GM12878 (cell line): ENCODE measurements at places on chromosomes 7 and 10.

- no peak overlapping the region for H3K27ac ChIP-seq
- H3K36me3 ChIP-seq, result no peaks in the 10 kb centered on the region
- no peak overlapping the region for H3K4me3 ChIP-seq
- no peaks in the 10 kb centered on the region for H3K4me1 ChIP-seq
These were observed 29.6 kb downstream of the CCDC172 start for GRCh38 chr10:116353817-116354216.

DNA sequence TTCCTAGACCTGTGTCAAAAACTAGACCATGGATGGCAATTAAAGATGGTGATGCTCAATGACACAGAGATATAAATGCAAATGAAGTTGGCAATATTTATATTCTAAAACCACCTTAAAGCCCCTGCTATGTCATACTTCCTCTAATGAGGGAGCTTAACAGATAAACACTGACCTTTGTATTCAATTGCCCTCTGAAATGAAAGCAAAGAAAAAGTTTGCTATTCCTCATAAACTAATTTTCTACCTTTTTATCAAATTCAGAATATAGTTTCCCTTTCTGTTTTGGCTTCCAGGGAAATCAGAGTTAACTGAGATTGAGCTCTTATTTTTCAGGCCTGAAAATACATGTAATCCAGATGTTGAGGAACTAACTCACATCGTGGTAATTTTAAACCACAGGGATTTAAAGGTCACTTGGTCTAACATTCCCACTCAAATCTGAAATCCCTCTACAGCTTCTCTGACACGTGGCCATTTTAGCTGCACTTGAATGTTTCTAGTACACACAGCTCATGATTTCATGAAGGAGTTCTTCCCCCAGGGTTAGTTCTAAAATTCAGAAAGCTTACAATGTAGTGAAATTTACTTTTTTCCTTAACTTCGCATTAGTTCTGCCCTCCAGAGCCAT is 37.9 kb upstream of the ABCB5 start:
- H3K27me3 ChIP-seq, result peaks cover 2% of the 10 kb centered on the region; the same call in 1 of the 2 replicates
- no peak overlapping the region for H3K4me3 ChIP-seq
- no peak overlapping the region for H3K27ac ChIP-seq
- H3K36me3 ChIP-seq, result no peaks in the 10 kb centered on the region
- DNase-seq, result no peak

- no peaks in the 10 kb centered on the region for H3K27me3 ChIP-seq
- H3K36me3 ChIP-seq, result no peaks in the 10 kb centered on the region
- DNase-seq, result no peak
- no peak overlapping the region for H3K4me3 ChIP-seq
- H3K4me1 ChIP-seq, result no peaks in the 10 kb centered on the region
- no peak overlapping the region for H3K27ac ChIP-seq
These were observed 551.8 kb downstream of the SORCS3 start for GRCh38 chr10:105192861-105193260.

DNA sequence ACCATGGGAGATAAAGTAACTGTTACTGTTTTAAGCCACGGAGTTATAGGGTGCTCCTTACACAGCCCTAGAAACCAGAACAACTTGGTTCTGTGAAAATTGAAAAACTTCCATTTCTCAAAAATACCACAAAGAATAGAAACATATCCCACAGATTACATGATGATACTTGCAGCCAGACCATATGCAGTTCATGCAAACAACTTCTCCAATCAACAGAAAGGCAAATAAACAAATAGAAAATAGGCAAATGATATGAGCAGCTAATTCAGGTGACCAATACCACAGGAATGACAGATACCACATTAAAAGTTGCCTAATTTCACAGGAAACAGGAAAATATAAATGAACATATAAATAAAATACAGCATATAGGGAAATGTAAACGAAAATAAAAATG is 297.5 kb downstream of the HTR7 start:
- H3K4me3 ChIP-seq, result no peak overlapping the region
- DNase-seq, result no peak
- H3K4me1 ChIP-seq, result no peaks in the 10 kb centered on the region
- no peaks in the 10 kb centered on the region for H3K36me3 ChIP-seq
- H3K27me3 ChIP-seq, result no peaks in the 10 kb centered on the region

- H3K4me1 ChIP-seq, result no peaks in the 10 kb centered on the region
- no peaks in the 10 kb centered on the region for H3K27me3 ChIP-seq
- no peak overlapping the region for H3K4me3 ChIP-seq
- no peaks in the 10 kb centered on the region for H3K36me3 ChIP-seq
These were observed 33.2 kb downstream of the DKK1 start for GRCh38 chr10:52347327-52347667.

DNA sequence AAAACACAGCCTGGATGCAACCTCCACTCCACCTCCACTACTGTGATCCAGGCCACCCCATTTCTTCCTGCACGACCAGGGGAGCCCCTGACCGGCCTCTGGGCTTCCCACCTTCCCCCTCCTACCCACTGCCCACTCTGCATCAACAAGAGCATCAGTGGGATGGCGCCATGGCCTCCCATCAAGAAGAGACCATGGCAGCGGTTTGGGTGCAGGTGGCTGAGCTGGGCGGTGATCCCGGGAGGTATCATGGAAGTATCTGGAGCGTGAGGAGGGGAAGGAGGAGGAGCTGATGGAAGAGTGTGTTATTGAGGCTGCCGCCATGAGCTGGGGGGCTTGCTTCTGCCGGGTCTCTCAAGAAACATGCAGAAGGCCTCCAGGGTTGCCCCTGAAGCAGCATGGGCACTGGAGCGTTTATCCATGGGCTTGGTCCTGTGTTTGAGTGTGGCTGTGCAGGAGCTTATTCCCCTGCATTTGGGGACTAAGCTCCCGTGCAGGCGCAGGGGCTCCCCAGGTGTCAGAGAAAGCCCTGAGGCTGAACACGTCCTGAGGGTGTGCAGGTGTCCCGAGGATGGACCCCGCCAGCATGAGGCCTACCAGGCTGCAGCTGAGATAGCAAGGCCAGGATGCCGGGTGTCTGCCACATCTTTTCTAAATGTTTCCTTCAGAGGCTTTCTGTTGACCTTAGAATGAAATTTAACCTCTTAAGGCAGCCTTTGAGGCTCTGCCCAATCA is 99.2 kb upstream of the PCBD1 start:
- no peaks in the 10 kb centered on the region for H3K27me3 ChIP-seq
- H3K36me3 ChIP-seq, result no peaks in the 10 kb centered on the region
- no peak overlapping the region for H3K27ac ChIP-seq
- no peak overlapping the region for H3K4me3 ChIP-seq
- DNase-seq, result no peak

DNA sequence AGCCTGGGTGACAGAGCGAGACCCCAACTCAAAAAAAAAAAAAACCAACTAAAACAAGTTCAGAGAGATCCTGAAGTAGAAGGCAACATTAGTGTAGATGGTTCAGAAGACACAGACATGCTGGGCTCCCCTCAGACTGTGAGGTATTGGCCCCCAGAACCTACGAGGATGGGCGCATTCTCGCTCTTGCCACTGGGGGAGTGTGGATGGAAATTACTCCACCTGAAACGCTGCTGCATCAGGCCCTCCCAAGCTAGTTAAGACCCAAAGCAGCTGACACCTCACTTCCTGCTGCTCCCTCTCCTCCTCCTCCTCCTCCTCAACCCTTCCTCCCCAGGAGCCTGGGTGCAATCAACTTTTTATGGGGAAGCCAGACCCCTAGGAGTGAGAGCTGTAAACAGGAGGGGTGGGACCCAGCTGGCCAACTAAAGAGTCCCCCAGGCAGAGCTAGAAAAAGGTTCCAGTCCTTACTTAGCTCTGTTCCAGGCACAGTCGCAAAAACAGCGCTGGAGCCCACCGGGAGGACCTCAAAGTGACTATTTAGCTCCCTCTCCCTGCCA is 7.4 kb downstream of the SH3PXD2A start:
- no peak for DNase-seq
- no peak overlapping the region for H3K27ac ChIP-seq
- H3K4me3 ChIP-seq, result no peak overlapping the region

- H3K4me1 ChIP-seq, result peaks cover 14% of the 10 kb centered on the region
- no peak overlapping the region for H3K27ac ChIP-seq
- no peak for DNase-seq
- no peaks in the 10 kb centered on the region for H3K27me3 ChIP-seq
These were observed 57.1 kb downstream of the ZNF467 start for GRCh38 chr7:149716007-149716931.

- H3K27me3 ChIP-seq, result no peaks in the 10 kb centered on the region
- H3K4me3 ChIP-seq, result no peak overlapping the region
- no peaks in the 10 kb centered on the region for H3K36me3 ChIP-seq
- peaks cover 27% of the 10 kb centered on the region for H3K4me1 ChIP-seq
- H3K27ac ChIP-seq, result no peak overlapping the region
These were observed 103.4 kb upstream of the ANLN start for GRCh38 chr7:36286226-36286625.

- no peak overlapping the region for H3K27ac ChIP-seq
- peaks cover 2% of the 10 kb centered on the region; the same call in 1 of the 2 replicates for H3K36me3 ChIP-seq
- H3K4me1 ChIP-seq, result no peaks in the 10 kb centered on the region
- no peak overlapping the region for H3K4me3 ChIP-seq
- no peak for DNase-seq
These were observed 171.9 kb downstream of the TPST1 start for GRCh38 chr7:66377045-66377444.

- H3K36me3 ChIP-seq, result no peaks in the 10 kb centered on the region
- H3K4me3 ChIP-seq, result no peak overlapping the region
These were observed 557.8 kb downstream of the AUTS2 start for GRCh38 chr7:70156057-70156456.

GRCh38 chr10:22341926-22342196 is 3.4 kb upstream of the SPAG6 start:
- no peaks in the 10 kb centered on the region for H3K36me3 ChIP-seq
- H3K4me3 ChIP-seq, result no peak overlapping the region
- H3K4me1 ChIP-seq, result peaks cover 16% of the 10 kb centered on the region
- H3K27ac ChIP-seq, result no peak overlapping the region
- DNase-seq, result no peak
- H3K27me3 ChIP-seq, result peaks cover 33% of the 10 kb centered on the region

DNA sequence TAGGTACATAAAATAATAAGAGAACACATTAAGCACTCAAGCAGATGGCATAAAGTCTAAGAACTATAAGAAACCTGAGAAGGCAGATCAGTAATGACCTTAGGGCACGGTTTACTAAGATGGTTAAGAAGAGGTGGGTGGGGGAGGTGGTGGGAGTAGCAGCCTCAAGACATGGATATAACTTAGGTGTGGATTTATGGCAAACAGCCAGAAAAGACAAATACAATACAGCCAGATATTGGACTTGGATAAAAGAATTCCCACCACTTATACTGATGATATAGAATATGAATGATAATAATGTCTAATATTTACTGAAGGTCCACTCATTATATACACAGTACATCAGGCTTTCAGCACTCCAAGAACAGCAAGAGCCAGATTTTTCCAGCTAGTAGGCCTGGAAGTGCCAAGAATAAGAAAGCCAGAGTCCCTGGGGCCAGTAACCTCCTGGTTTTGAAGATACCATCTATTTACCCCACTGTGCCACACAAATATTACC is 11.9 kb downstream of the DPY19L1 start:
- no peaks in the 10 kb centered on the region for H3K4me1 ChIP-seq
- DNase-seq, result no peak
- H3K36me3 ChIP-seq, result no peaks in the 10 kb centered on the region; the same call in 1 of the 2 replicates
- H3K27ac ChIP-seq, result no peak overlapping the region
- no peak overlapping the region for H3K4me3 ChIP-seq
- no peaks in the 10 kb centered on the region for H3K27me3 ChIP-seq

DNA sequence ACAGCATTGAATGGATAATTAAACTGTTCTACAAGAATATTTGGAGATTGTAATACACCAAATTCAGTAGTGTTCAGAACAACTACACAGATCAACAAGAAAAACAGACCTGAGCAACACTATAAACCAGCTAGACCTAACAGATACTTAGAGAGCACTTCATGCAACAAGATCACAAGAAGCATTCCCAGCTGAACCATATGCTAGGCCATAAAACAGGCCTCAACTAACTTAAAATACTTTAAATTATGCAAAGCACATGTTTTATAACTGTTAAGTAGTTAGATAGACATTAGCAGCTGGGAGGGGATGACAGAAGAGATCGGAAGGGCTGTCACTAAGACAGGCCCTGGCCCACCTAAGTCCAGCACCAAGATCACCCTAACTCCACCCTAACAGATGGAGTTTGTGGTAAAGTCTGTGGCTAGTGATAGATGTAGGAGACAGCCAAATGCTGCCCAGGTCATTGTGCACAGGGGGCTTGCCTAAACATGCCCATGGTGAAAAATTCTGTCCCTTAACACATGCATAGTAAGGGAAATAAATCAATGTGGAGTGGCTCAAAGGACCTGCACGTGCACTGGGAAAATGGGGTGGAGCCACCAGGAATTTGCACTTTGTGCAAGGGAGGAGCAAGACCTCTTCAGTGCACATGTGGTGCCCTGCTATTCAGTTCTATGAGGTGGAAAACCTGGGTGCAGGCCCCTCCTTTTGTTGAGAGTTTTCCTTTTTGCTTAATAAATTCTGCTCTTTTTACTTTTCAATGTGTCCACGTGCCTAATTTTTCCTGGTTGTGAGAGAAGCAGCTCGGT is 567.8 kb upstream of the NRG3 start:
- H3K4me3 ChIP-seq, result no peak overlapping the region
- H3K27ac ChIP-seq, result no peak overlapping the region
- H3K36me3 ChIP-seq, result no peaks in the 10 kb centered on the region
- no peaks in the 10 kb centered on the region for H3K27me3 ChIP-seq
- no peak for DNase-seq
- no peaks in the 10 kb centered on the region for H3K4me1 ChIP-seq

DNA sequence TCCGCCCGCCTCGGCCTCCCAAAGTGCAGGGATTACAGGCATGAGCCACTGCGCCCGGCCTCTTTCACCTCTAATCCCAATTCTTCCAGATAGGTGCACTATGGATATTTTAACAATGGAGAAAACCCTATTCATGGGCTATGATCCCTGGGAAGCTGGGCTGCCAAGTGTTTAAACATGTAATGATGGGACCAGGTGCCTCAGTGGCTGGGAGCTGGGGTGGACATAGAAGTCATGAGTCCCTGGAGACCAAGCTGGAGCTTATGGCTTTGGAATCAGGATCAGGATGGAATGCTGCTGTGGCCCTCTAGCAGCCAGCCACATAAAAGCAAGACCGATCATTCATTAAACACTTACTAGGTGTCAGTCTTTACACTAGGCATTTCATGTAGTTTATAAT is 41.8 kb upstream of the IGFBP3 start:
- no peak overlapping the region for H3K4me3 ChIP-seq
- H3K27me3 ChIP-seq, result no peaks in the 10 kb centered on the region; the same call in 1 of the 2 replicates
- H3K36me3 ChIP-seq, result no peaks in the 10 kb centered on the region
- no peak overlapping the region for H3K27ac ChIP-seq
- DNase-seq, result no peak
- H3K4me1 ChIP-seq, result no peaks in the 10 kb centered on the region

- no peaks in the 10 kb centered on the region for H3K27me3 ChIP-seq
- no peak for DNase-seq
- no peaks in the 10 kb centered on the region for H3K4me1 ChIP-seq
- no peak overlapping the region for H3K4me3 ChIP-seq
- H3K36me3 ChIP-seq, result no peaks in the 10 kb centered on the region
These were observed 74.7 kb upstream of the FZD8 start for GRCh38 chr10:35716776-35717175.

DNA sequence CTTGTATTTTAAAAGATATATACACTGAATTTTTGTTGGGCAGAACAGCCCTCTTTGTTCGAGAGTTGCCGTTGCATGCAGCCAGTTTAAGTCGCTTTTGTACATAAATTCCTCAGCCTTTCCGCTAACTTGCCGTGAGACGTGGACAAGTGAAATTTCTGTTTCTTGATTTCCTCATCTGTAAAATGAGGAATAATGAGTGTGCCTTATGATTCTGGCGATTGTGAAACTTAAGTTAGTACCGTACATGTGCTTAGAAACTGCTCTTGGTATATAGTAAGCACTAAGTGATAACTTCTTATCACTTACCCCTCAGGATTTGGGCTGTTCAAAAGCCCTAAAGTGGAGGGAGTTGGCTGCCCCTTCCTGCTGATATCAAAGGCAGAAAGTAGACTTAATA is 1.4 kb downstream of the CCNJ start:
- H3K27ac ChIP-seq, result peak overlapping the region; percentile 74
- no peak for DNase-seq
- peaks cover 2% of the 10 kb centered on the region; the same call in 1 of the 2 replicates for H3K36me3 ChIP-seq
- H3K27me3 ChIP-seq, result no peaks in the 10 kb centered on the region
- H3K4me3 ChIP-seq, result peak overlapping the region; percentile 95
